Mucosa of descending colon (tissue), 3 donors: ENCODE measurements at places on chromosomes 11 and 22.

DNA sequence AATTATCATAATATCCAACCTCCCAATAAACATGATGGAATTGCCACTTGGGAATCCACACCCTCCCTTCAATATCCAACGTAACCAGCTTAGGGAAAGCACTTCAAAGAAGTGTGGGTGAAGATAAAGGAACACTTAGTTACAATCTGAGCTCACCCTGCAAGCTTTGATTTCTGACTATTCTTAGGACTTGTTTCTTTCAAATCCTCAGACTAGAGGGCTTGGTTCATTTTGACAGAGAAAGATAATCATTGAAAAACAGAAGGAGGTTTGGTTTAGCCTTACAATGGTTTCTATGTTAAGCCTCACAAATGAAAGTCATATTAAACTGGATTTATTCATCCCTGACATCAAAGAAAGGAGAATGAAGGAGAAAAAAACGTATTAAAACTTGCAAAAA lies 57.9 kb upstream of the SYT13 start:
- no peak for DNase-seq

- DNase-seq, result peak; percentile 73
Measured at GRCh38 chr11:71252770-71253730, 673 bp upstream of the SHANK2 start.

- DNase-seq, result no peak
Measured at GRCh38 chr11:42555190-42555589, 756.6 kb upstream of the API5 start.

GRCh38 chr11:121892863-121893262 lies 223.2 kb downstream of the BLID start:
- DNase-seq, result no peak

- DNase-seq, result no peak
Measured at GRCh38 chr11:72309074-72309598, 65.2 kb upstream of the PHOX2A start.

DNA sequence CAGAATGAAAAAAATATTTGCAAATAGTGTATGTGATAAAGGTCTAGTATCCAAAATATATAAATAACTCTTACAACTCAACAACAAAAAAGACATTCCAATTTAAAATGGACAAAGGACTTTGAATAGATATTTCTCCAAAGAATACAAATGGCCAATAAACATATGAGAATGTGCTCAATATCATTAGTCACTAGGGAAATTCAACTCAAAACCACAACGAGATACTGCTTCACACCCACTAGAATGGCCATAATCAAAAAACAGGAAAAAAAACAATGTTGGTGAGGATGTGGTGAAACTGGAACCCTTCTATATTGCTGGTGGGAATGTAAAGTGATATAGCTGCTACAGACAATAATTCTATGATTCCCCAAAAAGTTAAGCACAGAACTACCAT lies 38.6 kb upstream of the RPS13 start:
- no peak for DNase-seq

DNA sequence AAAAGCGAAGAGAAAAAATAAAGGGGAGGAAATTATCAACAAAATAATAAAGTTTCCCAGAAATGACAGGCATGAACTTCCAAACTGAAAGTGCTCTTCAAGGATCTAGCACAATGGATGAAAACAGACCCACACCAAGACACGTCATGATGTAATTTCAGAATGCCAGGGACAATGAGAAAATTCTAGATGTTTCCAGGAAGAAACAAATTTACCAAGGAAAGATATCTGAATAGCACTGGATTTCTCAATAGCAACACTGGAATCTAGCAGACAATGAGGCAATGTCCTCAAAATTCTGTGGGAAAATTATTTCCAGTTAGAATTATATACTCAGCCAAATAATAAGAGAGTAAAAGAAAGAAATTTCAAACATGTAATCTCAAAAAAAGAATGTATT lies 46.0 kb downstream of the DENND5A start:
- no peak for DNase-seq

DNA sequence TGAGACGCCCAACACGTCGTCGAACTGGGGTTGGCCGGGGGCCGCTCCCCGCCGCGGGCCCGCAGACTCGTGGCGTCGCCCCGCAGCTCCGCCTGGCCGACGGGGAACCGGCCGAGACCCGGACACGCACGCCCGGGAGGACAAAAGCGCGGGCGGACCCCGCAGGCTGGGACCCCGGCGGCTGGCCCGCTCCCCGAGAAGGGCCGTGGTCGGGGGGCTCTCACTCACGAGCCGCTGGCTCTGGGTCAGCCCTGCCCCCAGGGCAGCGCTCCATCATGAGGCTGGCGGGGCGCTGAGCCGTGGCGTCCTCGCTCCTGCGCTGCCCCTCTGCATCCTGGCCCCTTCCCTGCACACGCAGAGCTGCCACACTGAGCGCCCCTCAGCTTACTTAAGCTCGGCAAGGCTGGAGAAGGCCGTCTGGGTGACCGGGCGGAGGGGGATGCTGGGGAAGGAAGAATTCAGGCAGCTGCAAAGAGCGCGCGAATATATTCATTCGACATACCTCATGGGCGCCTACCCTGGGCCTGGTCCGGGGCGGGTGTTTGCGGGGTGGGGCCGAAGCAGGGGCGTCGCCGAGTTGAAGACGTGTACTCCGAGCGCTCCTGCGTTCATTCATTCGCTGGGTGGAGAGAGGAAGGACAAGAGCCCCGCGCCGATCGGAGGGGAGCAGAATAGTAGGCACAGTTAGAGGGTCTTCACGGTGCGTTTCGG lies 579 bp upstream of the CYB5R2 start:
- peak; percentile 77 for DNase-seq

GRCh38 chr11:95768521-95768920 lies 21.1 kb downstream of the FAM76B start:
- DNase-seq, result no peak

DNA sequence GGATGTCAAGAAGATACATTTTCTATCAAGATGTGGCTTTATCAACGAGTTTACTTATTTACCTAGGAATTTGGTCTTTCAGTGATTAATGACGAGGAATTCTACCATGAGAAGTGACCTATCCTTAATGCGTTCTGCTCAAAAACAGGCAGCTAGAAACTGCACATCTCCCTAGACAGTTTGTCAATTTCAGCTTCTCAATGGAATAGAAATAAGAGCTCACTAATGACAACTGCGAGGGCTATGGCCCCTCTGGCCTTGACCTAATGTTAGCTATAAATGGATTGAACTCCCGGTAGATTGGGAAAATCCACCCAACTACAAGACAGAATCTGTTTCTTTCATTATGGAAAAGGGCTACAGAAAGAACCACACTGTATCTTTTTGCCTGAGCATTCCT lies 223.4 kb downstream of the CADM1 start:
- no peak for DNase-seq

- DNase-seq, result peak; percentile 83
Measured at GRCh38 chr11:13462311-13462900, 616 bp downstream of the BTBD10 start.

- no peak for DNase-seq
Measured at GRCh38 chr11:35949242-35949641, 5.4 kb downstream of the LDLRAD3 start.

DNA sequence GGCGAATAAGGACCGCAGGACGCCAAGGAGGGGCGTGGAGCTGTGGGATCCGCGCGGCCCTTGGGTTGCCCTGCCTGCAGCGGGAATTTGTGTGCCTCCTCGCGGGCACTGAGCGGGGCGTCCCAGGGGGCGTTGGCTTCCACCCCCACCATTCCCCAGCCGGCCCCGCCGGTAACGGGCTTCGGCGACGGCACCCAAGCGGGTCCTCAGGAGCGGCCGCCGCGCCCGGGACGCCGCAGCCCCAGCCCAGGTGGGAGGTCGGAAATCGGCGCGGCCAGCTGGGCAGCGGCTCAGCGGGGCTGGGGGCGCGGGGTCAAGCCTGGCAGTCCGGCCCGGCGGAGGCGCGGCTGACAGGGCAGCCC lies 320 bp downstream of the CLTCL1 start:
- DNase-seq, result peak; percentile 61

DNA sequence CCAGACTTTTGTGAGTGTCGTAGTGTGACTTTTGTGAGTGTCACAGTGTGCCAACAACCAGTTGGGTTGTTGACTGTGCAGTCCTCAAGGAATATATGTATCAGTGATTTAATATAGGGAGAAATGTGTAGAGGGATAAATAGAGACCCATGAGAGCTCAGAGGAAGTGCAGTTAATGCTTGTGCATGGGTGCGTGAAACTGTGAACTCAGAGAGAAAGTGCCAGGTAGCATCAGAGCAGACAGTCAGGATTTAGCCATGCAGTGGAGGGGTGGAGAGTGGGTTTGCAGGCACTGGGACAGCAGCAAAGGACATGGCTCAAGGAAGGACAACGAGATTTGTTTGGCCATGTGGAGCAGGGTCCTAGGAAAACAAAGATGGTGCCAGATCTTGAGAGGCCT lies 33.6 kb downstream of the YWHAH start:
- no peak for DNase-seq

DNA sequence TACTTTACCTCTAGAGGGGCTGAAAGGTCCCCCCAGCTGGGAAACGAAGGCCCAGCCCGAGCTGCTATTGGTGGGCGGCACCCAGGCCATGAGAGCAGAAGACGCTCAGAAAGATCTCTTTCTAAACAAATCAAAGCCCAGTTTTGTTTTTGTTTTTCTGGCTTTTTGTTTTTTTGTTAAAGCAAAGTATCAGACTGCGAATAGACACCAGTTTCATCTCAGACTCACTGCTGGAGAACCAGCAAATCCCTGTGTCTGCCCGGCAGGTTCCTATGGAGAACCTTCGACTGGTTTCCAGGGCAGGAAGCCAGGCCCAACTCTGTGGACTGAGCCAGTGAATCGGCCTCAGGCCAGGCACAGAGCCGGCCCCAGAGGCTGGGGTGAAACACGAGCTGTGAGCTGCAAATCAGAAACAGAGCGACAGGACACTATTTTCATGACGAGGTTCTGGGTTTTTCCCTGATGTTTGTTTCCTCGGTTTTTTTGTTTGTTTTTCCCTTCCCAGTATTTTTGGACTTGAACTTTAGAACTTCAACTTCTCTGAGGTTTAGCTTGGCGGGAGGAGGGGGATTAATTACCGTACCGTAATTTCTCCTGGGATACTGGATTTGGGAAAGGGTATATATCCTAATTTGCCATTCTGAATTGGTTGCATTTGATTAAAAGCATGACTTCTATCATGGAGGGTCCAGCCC lies 16.0 kb upstream of the B4GALNT4 start:
- DNase-seq, result peak; percentile 80

- no peak for DNase-seq
Measured at GRCh38 chr11:13284776-13285588, 7.4 kb downstream of the BMAL1 start.

DNA sequence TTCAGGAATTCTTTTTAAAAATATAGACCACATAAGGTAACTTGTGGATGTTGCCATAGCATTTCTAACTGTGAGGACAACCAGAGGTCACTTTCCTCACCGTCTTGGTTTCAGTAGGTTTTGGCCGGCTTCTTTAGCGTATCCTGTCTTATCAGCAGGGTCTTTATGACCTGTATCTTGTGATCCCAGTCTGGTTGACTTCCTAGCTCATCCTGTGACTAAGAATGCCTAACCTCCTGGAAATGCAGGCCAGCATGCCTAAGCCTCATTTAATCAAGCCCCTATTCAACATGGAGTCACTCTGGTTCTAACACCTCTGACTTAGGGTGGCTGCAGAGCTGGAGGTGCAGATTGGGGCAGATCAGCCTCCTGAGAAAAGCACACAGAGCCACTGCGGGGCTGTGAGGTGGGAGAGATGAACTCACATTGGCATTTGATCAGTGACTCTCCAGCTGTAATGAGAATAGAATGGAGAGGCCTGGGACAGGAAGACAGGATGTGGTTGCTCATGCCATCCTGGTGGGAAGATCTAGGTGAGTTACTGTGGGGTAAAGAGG lies 41.1 kb upstream of the TOP3B start:
- no peak for DNase-seq

- peak; percentile 62 for DNase-seq
Measured at GRCh38 chr22:37428649-37429586, 1.6 kb upstream of the ELFN2 start.

DNA sequence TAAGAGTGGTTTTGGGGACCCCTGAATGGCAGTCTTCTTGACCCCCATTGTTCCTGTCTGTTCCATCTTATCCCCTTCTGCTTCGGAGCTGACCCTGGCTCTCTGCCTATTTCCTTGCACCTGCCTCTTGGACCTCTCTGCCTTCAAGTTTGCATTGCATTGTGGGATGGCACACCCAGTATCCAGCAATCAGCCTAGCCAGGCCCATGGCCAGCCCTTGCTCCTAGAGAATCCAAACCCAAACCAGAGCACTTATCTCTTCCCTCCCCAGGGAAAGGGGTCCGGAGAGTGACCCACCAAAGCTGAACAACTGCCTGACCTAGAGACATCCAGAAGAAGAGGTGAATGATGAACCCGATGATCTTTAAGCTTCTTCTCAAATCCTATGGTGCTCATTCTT lies 607.3 kb upstream of the CADM1 start:
- no peak for DNase-seq

- DNase-seq, result peak; percentile 60
Measured at GRCh38 chr11:10742460-10743208, 8.4 kb upstream of the CTR9 start.

- DNase-seq, result peak; percentile 21
Measured at GRCh38 chr11:60771879-60772525, 13.1 kb upstream of the MS4A10 start.

- no peak for DNase-seq
Measured at GRCh38 chr22:23673050-23673620, 17.7 kb upstream of the RGL4 start.

GRCh38 chr11:87031433-87032170 lies 6.1 kb upstream of the TMEM135 start:
- DNase-seq, result no peak

DNA sequence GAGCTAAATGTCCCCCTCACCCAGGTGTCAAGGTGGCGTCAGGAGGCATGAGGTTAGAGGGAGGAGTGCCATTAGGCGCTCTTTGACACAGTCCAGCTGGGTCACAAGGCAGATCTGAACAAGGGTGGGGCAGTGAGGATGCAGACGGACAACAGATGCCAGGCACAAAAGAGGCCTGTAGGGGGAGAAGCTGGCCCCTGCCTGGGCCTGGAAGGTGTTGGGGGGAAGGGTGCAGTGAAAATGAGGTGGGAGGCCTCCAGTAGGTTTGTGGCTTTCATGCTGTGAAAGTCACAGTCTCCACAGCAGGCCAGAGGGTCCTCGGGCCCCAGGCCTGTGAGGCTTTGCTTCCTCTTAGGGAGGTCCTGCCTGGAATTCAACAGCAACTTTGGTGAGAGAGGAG lies 85.0 kb upstream of the PLET1 start:
- peak; percentile 33 for DNase-seq
